ENCODE measurements at places on chromosomes 16 and 17.

DNA sequence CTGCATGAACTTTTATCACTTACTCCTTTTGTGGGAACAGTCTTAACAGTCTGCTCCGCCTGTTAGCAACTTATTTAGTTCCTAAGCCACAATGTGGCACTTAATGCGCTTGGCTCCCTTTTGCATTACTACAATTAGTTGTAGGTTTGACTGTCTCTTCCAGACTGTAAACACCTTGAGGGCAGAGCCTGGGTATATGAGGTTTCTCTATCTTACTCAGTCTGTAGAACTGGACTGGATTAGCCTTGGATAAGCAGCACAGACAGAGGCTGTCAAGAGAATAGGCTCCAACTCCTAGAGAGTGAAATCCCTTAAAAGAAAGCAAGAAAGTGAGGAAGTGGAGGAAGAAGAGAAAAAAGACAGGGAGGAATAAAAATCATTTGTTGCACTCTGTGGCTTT lies 268.3 kb upstream of the MAF start:
- DNase-seq: no peak

DNA sequence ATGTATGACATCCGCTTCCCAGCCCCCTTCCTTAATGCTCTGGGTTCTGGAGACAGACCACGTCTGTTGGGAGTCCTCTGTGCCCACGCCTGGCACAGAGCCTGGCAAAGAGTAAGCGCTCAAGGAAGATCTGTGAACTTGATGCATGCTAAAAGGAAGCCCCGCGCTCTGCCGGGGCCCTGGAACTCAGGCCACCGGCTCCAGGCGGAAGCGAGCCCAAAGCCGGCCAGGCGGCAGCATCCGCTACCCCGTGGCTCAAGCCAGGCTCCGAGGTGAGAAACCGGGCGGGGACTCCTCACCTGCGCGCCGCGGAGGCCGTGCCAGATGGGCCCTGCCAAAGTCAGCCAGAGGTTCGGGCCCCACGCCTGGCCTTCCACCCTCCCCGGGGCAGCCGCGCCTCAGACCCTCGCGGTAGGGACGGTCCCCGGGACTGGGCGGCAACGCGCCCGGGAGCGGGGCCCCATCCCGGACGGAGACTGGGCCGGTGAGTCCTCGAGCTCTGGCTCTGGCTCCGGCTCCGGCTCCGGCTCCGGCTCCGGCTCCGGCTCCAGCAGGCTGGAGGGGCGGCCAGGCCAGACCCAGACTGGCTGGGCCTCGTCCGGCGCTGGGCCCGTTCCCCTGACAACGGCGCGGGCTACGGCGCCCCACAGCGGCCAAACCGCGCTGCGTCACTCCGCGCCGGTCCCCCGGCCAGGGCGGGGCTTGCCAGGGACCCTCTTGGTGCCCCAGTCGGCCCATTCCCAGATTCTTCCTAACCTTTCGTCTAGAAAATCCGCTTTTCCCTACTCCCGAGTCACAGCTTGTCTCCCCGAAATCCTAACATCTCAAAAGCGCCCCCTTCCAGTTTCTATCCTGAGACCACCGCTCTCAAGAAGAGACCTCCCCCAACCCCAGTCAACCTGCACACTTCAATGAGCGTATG lies at the start of gene ZDHHC1:
Gene ZDHHC1 (minus strand): TSS at position 606 of the 922 bp plus-strand sequence. CDS start 8,702 bp downstream, outside the sequence.
- peak; percentile 50 for DNase-seq

DNA sequence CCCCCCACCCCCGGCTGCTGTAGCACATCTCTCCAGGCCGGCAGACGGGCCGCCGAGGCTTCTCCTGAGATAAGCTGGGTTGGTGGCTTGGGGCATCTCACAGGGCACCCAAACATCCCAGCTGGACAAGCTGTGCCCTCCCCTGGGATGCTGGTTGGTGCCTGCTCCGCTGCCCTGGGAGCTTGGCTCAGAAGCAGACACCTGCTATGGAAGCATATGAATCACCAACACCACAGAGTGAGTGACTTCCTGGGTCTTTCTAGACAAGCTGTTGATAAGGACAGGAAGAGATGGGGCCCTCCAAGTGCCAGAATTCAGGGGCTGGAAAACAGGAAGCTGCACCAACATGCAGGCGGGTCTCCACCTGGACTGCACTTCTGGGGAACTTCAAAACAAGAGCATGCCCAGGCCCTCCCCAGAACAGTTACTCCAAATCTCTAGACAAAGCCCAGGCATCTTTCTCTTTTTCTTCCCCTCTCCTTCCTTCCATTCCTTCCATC lies 13.7 kb downstream of the C16orf95 start:
- DNase-seq: no peak

DNA sequence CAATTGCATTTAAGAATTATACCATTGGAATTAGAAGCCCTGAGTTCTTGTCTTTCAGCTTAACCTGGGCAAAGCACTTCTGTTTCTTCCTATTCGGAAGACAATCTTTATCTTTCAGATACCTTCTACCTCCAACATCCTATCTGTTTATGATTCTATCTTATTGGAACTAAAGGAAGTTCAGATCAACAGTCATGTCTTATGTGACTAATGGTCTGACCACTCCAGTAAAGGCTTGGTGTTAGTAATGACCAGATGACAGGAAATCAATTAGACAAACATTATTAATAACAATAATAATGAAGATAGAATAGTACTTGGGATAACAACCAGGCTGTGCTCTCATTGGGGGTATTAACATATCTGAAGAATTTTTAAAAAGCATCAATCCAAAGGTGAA lies 11.3 kb downstream of the HS3ST3A1 start:
- no peak for DNase-seq

DNA sequence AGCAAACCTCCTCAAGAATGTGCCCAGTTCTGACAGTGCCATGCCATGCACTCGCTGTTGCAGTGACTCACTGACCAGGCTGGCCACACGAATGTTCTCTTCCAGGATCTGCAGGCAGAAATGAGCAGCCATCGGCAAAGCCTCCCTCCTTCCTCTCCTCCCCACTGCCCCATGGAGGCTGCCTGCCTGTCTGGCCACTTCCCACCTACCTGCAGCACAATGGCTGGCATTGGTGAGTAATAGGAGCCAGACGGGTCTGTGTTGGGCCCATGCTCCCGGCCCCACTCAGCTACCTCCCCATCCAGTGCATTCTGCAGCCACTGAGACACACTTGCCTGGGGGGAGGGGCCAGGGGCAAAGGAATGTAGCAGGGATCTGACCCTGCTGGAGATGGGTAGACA lies 2.8 kb upstream of the MATCAP1 start:
- no peak for DNase-seq

- DNase-seq: no peak
Observed at GRCh38 chr16:73047221-73047535, 750 bp downstream of the ZFHX3 start.

GRCh38 chr17:56597495-56597990 lies 4.0 kb downstream of the NOG start:
- no peak for DNase-seq

GRCh38 chr17:8413328-8413727 lies 15.7 kb upstream of the RNF222 start:
- DNase-seq: no peak

GRCh38 chr17:40936437-40936971 lies 942 bp downstream of the KRT23 start:
- no peak for DNase-seq

GRCh38 chr17:7745748-7746470 lies 28.4 kb downstream of the DNAH2 start:
- DNase-seq: no peak

DNA sequence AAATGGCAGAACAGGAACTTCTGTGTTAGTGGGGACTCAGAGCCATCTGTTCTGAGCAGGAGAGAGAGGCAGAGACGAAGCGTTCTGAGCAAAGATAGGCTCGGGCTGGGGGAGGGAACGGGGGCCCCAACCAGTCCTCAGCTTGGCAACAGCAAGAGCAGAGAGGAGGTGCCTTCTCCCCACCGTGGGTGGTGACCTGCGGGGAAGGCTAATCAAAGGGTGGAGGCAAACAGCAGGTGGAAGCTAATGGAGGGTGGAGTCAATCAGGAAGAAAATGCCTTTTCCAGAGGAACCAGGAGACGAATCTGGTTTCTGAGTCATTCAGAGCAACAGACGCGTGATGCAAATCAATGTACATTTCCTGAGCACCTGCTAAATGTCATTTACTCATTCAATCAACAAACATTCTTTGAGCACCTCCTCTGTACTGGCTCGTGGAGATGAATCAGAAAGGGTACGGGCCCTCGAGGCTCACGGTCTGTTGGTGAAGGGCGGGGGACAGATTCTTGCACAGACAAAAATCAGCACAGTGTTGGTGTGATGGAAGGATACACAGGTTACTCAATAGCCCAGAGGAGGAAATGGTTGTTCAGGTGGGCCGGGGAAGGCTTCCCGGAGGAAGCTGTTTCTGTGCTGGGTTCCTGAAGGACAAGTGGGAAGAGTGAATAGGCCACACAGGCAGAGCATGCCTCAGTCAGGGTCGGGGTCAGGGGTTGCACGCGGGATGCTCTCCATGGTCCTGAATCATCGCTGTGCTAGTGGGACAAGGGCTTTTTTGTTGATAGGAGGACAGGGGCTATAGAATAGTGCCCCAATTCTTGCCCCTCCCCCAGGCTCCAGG lies 5.7 kb upstream of the SPNS2 start:
- DNase-seq: no peak

DNA sequence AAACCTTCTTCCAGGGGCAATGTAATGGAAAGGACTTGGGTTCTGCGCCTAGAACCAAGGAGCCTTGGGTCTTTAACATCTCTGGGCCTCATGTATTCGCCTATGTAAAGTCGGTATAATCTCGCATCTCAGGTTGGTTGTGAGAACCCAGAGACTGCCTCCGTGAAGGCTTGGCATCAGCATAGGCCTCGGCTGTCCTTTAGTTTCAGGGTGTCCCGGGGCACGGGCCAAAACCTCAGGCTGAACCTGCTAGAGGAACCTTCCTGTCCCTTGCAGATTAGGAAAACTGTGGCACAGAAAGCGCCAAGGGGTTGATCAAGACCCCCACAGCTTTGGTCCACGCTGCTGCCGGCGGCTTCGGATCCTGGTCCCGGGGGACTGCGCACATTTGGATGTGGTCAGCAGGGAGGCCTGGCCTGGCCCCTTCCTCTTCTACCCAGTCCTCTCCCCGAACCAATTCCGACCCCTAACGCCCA lies 772 bp upstream of the PHAF1 start:
- no peak for DNase-seq

- DNase-seq: no peak
Observed at GRCh38 chr17:58306131-58306951, 22.3 kb downstream of the TSPOAP1 start.

DNA sequence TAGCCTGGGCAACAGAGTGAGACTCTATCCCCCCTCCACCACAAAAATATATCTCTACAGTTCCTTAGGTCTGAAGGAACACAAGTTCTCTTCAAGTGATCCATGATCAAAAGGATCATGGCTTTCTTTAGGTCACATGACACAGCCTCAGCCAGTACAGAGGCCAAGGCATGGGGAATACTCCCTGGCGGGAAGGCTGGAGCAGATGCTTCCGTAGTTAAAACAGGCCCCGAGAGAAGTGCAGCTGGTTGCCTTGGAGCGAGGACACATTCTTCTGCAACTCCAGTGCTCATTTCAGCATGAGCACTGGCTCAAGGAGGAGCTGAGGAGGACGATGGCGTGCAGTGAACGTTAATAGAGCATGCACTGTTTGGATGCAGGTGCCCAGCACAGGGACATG lies 13.5 kb downstream of the CDIP1 start:
- DNase-seq: no peak
